ENCODE measurements at places on chromosomes 3 and 15.

DNA sequence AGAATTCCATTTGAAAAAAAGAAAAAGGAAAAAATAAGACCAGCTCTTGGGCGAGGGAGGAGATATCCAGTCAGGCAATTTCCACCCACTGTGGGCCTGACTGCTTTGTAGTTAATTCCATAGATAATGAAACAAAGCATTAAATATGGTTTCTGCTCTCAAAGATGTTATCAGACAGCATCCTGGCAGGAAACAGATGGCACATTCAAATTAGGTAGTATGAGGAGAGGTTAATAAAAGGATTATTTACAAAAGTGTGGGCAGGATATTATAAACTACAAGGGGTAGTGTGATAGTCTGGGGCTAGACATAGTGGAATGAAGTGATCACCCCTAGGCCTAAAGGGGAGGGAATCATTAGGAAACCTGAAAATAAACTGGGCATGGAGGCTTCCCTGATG lies 193.2 kb downstream of the CLSTN2 start:
- DNase-seq: peak; percentile 50

GRCh38 chr15:43915631-43916325 lies 89.0 kb downstream of the WDR76 start:
- no peak for DNase-seq

- DNase-seq: no peak
Observed at GRCh38 chr15:95451938-95452337, 878.6 kb upstream of the NR2F2 start.

DNA sequence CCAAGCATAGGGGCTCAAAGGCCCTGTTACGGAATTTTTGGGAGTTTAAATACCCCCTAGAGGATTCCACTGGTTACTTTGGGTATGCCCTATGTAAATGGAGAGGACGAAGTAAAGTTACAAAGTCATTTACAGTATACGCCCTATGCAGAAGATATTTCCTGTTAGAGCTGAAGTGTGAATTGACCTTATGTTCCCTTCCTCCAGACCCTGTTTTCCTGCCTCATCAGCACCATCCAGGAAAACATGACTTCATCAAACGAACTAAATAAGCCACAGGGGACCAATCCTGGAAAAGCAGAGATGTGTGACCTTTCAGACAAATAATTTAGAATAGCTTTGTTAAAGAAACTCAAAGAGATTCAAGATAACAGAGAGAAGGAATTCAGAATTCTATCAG lies 177.4 kb downstream of the SQOR start:
- DNase-seq: no peak

GRCh38 chr3:16890597-16891333 lies 6.0 kb downstream of the PLCL2 start:
- DNase-seq: no peak

DNA sequence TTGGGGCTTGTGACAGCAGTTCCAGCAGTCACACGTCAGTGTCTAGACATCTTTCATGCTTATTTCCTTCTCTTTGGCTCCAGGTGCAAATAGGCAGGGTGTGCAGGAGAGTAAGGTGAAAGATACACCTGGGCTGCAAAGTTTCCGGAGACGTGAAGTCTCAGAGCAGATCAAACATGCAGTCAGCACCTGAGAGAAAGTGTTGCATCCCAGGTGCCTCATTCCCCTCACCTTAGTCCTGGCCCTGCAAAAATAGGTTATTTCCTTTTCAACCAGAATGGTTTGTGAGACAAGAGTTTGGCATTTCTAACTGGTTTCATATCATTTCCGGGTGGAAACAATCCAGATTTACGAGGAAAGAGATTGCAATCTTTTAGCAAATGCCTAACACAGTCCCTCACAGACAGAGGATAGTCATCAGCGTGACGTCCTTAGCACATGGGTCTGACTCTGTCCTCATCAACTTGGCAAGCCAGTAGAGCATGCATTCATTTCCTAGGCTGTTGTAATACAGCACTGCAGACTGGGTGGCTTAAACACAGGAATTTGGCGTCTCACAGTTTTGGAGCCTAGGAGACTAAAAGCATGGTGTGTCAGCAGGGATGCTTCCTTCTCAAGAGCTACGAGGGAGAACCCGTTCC lies 58.2 kb upstream of the ARRDC4 start:
- no peak for DNase-seq

DNA sequence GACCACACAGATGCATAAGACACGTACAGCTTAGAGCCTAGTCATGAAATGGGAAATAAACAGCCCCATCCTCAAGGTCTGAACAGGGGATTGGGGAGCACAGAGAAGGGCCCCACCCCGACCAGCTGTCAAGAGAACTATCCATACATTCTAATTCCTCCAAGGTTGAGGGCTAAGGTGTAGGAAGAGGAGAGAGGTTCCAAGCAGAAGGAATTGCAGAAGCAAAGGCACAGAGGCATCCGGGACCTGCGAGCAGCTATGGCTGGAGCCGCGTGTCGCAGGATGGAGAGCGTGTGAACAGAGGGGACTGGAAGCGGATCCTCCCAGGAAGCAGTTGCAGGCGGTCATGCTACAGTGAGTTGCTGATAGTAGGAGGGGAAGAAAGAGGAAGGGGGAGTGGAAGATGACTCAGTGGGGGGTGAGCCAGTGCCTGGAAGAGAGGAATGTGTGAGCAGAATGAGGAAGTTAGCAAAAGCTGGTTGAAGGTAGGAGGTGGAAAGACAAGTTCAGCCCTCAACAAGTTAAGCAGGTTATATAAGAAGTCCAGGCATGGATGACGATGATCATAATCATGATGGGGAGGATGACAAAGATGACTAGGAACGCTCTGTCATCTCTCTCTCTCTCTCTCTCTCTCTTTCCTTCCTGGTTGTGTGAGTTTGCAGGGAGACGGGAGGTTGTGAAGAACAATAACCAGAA lies 89.7 kb downstream of the LIPC start:
- DNase-seq: no peak

DNA sequence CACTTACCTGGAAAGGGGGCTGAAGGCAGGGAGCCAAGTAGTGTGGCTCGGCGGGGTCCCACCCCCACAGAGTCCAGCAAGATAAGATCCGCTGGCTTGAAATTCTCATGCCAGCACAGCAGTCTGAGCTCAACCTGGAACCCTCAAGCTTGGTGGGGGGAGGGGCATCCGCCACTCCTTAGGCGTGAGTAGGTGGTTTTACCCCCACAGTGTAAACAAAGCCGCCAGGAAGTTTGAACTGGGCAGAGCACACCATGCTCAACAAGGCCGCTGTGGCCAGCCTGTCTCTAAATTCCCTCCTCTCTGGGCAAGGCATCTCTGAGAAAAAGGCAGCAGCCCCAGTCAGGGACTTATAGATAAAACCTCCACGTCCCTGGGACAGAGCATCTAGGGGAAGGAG lies 156.3 kb downstream of the KBTBD8 start:
- DNase-seq: no peak

- DNase-seq: no peak
Observed at GRCh38 chr3:97930018-97930417, 42.2 kb downstream of the RIOX2 start.

GRCh38 chr3:100179692-100180349 lies 65.5 kb upstream of the FILIP1L start:
- no peak for DNase-seq

DNA sequence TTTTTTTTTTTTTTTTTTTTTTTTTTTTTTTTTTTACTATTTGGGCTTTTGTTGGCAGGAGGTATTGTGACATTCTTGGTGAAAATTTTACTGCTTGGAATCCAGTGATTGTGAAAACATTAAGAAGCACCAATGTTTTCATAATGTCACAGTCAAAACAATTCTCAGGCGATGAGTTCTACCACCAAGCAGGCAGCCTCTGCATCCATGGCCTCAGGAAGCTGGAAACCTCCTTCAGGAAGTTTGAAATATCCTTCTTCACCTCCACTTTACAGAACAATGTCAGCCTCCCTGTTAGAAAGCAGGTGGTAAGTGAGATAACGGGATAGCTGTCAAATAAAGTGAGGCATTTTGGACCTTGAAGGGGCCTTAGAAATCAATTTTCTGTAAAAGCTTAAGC lies 98.3 kb downstream of the MEX3B start:
- DNase-seq: no peak

GRCh38 chr3:61078048-61078752 lies 173.1 kb downstream of the FHIT start:
- DNase-seq: no peak

DNA sequence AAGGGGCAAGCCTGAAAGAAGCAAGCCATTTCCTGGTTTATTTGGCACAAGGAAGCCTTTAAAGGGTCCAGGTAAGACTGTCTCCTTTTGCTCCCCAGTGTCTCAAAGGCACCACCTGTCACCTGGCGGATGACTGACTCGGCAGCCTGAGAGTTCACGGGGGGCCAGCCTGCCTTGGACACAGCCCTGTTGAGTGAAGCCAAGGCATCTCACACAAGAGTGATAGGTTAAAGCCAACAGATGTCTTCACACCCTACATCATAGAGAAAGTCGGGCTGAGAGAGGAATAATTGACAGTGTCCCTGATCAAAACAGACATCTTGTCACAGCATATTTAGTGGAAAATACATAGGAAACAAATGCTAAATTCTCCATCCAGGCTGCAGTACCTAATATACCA lies 28.2 kb upstream of the LIPC start:
- DNase-seq: no peak

- no peak for DNase-seq
Observed at GRCh38 chr3:56323986-56324420, 144.3 kb downstream of the ERC2 start.

Data from NCI-H2081 treated with DMSO at 0.1 percent for 48 hours (cell line).